ENCODE measurements at places on chromosomes 6 and 20. TPM values are rescaled to one million over a fixed set of nuclear protein-coding genes. Genes with fewer than 3 reads are reported as not detected.

- no peak overlapping the region for H3K4me3 ChIP-seq
- H3K4me1 ChIP-seq, result peaks cover 8% of the 10 kb centered on the region
- DNase-seq, result peak; percentile 85
- H3K27ac ChIP-seq, result peak overlapping the region; percentile 4
- H3K36me3 ChIP-seq, result no peaks in the 10 kb centered on the region
Observed at GRCh38 chr6:16964553-16965499, 137.0 kb upstream of the STMND1 start.

GRCh38 chr20:45358282-45359068, 4.5 kb upstream of the SYS1 start:
- no peak overlapping the region for H3K27ac ChIP-seq
- H3K36me3 ChIP-seq, result no peaks in the 10 kb centered on the region
- H3K4me1 ChIP-seq, result peaks cover 4% of the 10 kb centered on the region

DNA sequence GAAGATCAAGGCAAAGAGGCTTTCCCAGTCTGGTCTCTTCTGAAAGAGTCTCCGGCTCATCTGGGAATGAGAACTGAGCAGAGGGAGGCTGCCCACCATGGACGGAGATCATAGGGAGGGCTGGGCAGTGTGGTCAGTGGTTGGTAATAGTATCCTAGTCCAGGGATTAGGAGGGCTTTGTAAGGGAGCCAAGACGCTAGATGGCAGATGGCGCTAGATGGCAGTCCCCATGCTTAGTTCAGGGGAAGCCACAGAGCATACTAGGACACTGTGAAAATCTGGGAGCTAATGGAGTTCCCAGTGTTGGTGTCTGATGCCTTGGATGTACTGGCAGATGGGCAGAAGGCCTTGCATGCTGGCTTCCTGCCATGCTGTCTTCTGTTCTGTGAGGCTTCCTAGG, 21.7 kb upstream of the DAAM2 start:
- no peak overlapping the region for H3K4me3 ChIP-seq
- no peak overlapping the region for H3K27ac ChIP-seq
- H3K27me3 ChIP-seq, result peaks cover 4% of the 10 kb centered on the region
- DNase-seq, result no peak

DNA sequence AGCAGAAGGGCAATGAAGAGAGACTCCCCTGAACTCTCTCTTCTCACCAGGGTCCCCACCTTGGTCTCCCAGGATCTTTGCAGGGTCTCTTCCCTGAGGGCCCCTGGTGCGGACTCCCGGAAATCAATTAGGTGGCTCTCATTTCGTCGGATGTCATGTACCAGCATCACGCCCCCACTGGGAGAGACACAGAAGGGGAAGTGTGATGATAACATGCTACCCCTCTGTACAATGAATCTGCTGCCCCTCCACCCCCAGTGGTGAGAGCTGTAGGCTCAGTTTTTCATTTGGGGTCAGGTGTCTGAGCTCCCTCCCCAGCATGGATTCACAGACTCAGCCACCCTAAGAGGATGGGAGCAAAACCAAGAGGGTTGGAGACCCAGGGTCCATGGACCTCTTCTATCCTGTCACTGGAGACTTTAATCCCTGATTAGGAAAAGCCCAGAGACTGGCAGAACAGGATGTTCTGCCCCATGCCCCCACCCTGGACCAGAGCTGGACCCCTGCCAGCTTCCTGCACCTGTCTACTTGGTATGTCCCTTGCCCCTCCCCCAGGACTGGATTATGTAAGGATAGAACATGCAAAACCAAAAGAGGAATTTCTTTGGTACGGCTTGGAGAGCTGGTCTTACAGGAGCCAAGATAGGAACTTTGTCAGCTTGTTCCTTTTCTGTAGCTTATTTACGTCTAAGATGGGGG, 11.1 kb downstream of the GGT7 start:
- no peaks in the 10 kb centered on the region for H3K4me1 ChIP-seq
- DNase-seq, result no peak
- peaks cover 8% of the 10 kb centered on the region for H3K36me3 ChIP-seq
- no peak overlapping the region for H3K4me3 ChIP-seq
- no peak overlapping the region for H3K27ac ChIP-seq
- peaks cover 3% of the 10 kb centered on the region for H3K27me3 ChIP-seq

DNA sequence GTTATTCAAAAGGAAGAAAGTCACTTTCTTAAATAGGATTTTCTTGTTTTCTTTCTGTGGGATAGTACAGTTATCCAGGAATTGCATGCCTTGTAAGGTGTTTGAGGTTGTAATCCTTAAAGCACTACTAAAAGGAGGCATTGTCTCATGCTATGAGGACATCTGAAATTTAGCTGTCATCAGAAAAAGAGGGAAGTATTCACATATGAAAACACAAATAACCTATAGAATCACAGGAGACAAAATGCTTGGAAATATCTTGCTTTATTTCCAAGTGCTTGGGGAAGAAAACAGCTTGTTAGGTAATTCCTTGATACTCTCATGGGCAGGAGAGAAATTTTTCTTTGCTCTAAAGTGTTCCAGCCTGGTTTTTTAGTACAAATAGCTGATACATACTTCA, 40.1 kb downstream of the HECA start:
- H3K36me3 ChIP-seq, result no peaks in the 10 kb centered on the region
- DNase-seq, result no peak
- no peaks in the 10 kb centered on the region for H3K4me1 ChIP-seq

DNA sequence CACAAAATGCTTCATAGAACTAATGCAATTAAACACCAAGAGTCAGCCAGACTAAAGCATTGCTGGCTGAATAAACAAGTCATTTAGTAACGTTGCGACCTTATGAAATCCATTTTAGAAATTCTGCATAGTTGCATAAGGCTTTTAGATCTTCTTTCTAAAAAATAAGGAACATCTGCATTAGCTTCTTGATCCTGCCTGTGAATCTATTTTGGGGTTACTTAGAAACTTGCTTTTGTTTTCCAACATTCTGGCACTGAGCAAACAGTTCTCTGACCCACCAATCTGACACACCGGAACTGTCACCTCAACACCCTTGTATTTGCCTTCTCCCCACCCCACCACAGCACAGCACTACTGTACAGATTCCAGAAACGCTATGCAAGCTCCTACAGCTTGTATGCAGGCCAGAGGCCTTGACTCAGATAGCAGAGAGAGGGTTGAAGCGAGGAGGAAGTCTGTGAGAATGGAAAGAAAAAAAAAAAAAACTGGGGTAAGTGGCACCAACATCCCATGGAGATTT, 55.0 kb downstream of the KIF13A start:
- no peak overlapping the region for H3K4me3 ChIP-seq
- DNase-seq, result no peak
- no peaks in the 10 kb centered on the region for H3K36me3 ChIP-seq
- peaks cover 14% of the 10 kb centered on the region for H3K4me1 ChIP-seq
- no peak overlapping the region for H3K27ac ChIP-seq
- H3K27me3 ChIP-seq, result no peaks in the 10 kb centered on the region

DNA sequence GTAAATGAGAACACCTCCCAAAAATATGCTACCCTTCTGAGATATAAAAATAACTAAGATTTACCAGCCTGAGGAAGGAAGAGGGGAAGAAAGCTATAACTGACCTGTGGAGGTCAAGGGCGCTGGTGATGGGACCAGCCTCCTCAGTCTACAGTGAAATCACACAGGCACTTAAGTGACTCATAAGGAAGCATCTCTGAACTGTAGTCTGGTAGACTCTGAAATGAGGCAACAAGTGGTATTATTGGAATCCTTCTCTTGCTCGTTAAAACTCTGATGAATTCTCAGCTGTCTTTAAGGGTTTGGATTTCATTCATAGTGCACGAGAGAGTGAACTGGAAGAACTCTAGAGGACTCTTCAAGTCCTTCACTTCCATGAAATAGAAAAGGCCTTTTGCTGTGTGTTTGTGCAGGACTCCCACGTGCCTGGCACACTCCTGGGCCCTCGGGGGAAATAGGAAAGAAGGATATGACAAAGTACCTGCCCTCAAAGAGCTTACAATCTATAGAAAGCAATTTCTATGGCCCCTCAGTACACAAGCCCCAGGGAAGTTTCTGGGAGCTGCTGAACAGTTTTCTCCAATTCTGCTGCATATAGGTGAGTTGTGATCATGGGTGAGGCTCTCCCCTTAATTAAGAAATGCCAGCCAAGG, 231.8 kb upstream of the RREB1 start:
- no peaks in the 10 kb centered on the region for H3K36me3 ChIP-seq
- no peaks in the 10 kb centered on the region for H3K27me3 ChIP-seq
- no peak overlapping the region for H3K4me3 ChIP-seq
- no peak for DNase-seq
- H3K27ac ChIP-seq, result no peak overlapping the region

DNA sequence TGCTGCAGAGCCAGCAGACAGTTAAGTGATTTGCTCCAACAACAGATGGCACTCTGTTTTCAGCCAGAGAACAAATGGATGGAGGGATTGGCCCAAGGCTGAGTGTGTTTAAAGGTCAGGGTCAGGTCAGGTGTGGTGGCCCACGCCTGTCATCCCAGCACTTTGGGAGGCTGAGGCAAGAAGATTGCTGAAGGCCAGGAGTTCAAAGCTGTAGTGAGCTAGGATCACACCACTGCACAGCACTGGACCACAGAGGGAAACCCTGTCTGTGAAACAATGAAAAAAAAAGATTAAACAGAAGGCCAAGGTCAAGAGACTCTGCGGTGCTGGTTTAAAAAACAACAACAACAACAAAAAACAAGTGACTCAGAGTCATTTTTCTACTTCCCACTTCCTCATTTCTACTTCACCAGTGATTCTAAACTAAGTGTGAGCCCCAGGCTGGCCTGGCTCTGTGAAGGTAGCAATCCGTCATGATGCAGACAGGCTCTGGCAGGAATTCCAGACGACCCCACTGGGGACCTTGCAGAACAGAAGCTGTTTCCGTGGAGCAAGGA, 42.5 kb upstream of the ARMC2 start:
- H3K4me1 ChIP-seq, result peaks cover 18% of the 10 kb centered on the region
- H3K27me3 ChIP-seq, result peaks cover 10% of the 10 kb centered on the region
- no peaks in the 10 kb centered on the region for H3K36me3 ChIP-seq
- no peak overlapping the region for H3K4me3 ChIP-seq

- H3K36me3 ChIP-seq, result no peaks in the 10 kb centered on the region
- H3K4me1 ChIP-seq, result peaks cover 2% of the 10 kb centered on the region
- H3K4me3 ChIP-seq, result no peak overlapping the region
- H3K27me3 ChIP-seq, result peaks cover 3% of the 10 kb centered on the region
Observed at GRCh38 chr6:53696341-53696740, 30.8 kb upstream of the KLHL31 start.

- no peaks in the 10 kb centered on the region for H3K4me1 ChIP-seq
- H3K27me3 ChIP-seq, result no peaks in the 10 kb centered on the region
- H3K36me3 ChIP-seq, result no peaks in the 10 kb centered on the region
- H3K27ac ChIP-seq, result no peak overlapping the region
Observed at GRCh38 chr6:123909989-123910388, 106.3 kb downstream of the NKAIN2 start.

- H3K36me3 ChIP-seq, result no peaks in the 10 kb centered on the region
- DNase-seq, result no peak
- no peak overlapping the region for H3K27ac ChIP-seq
- H3K4me3 ChIP-seq, result no peak overlapping the region
Observed at GRCh38 chr20:19506021-19506420, 252.0 kb upstream of the RIN2 start.

- H3K27ac ChIP-seq, result no peak overlapping the region
- DNase-seq, result no peak
- H3K36me3 ChIP-seq, result peaks cover 9% of the 10 kb centered on the region
- no peaks in the 10 kb centered on the region for H3K27me3 ChIP-seq
Observed at GRCh38 chr6:111096246-111096645, 8.9 kb downstream of the SLC16A10 start.

GRCh38 chr6:84103029-84103428, 69.5 kb downstream of the MRAP2 start:
- peaks cover 6% of the 10 kb centered on the region for H3K36me3 ChIP-seq
- no peaks in the 10 kb centered on the region for H3K27me3 ChIP-seq
- H3K4me1 ChIP-seq, result no peaks in the 10 kb centered on the region
- H3K27ac ChIP-seq, result no peak overlapping the region

DNA sequence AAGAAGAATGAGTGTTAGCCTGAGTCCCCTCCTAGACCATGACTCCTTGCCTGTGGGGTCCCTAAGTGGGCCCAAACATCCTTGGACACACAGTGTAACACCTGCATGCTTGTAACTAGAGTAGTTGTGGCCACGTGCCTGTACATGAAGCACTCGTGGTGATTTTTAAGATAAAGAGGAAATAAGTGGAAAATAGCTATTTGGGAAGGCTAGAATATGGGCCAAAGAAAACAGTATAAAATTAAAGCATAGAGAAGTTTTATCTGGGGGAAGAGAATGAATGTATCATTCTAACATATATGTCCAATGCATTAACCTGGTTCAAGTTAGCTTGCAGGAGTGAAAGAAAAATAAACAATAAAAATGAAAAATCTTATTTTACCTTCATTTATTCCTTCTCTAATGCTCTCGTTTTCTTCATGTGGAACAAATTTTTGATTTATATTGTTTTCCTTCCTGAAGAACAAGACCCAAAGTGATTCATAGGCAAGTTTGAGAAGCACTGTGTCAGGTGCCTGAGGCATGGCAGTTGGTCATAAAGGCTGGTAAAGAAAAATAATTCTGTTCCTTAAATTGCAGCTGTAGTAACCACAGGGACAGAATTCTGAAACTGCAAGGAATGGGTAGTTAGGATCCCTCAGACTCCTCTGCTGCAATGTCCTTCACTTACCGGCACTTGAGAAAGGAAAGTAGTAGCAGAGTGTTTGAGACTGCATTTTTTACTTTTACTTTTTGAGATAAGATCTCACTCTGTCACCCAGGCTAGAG, 8.5 kb upstream of the CST3 start:
- peaks cover 5% of the 10 kb centered on the region for H3K36me3 ChIP-seq
- no peak overlapping the region for H3K27ac ChIP-seq
- DNase-seq, result no peak
- peaks cover 1% of the 10 kb centered on the region for H3K27me3 ChIP-seq

DNA sequence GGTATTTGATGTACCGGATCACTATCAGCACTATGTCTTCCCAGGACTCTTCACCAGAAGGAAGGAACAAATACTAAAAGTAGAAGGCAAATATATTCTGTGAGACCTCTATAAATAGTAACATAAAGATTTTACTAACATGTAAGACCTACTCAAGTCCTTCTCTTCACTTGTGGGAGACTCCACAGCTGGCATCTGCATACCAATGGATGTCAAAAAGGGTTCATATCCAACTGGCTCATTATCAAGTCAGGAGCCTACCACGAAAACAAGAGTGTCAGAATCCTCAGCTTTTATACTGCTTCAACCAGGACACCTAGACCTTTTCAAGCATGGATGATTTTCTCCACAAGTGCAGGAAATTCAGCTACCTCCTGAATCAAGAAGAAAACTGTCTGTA, 20.0 kb upstream of the MARCKS start:
- no peaks in the 10 kb centered on the region for H3K27me3 ChIP-seq
- DNase-seq, result no peak
- H3K4me1 ChIP-seq, result no peaks in the 10 kb centered on the region
- no peak overlapping the region for H3K27ac ChIP-seq
- H3K4me3 ChIP-seq, result no peak overlapping the region

- DNase-seq, result peak; percentile 16
- peak overlapping the region; percentile 63 for H3K4me3 ChIP-seq
- H3K27me3 ChIP-seq, result peaks cover 17% of the 10 kb centered on the region
- peaks cover 2% of the 10 kb centered on the region for H3K4me1 ChIP-seq
Observed at GRCh38 chr6:136923954-136924673, 2.0 kb downstream of the SLC35D3 start.

GRCh38 chr6:88641178-88641903, 322.1 kb downstream of the RNGTT start:
- no peak for DNase-seq
- peaks cover 2% of the 10 kb centered on the region for H3K27me3 ChIP-seq
- H3K36me3 ChIP-seq, result no peaks in the 10 kb centered on the region

Gene BACH2
- total RNA-seq, result 96.4 TPM

Gene EPHA7
- total RNA-seq, result 3.6 TPM

Gene BPIFB2
- not detected for total RNA-seq

Gene ATP9A
- total RNA-seq, result 66.1 TPM

Gene FAM209A
- not detected for total RNA-seq

Gene MLIP
- total RNA-seq, result 0.44 TPM

Gene BANF2
- total RNA-seq, result not detected

Gene BCAS1
- 0.32 TPM for total RNA-seq
